ENCODE measurements at places on chromosomes 16 and 17.

GRCh38 chr16:27859020-27859419, 204.5 kb downstream of the GSG1L start:
- no peak for DNase-seq

DNA sequence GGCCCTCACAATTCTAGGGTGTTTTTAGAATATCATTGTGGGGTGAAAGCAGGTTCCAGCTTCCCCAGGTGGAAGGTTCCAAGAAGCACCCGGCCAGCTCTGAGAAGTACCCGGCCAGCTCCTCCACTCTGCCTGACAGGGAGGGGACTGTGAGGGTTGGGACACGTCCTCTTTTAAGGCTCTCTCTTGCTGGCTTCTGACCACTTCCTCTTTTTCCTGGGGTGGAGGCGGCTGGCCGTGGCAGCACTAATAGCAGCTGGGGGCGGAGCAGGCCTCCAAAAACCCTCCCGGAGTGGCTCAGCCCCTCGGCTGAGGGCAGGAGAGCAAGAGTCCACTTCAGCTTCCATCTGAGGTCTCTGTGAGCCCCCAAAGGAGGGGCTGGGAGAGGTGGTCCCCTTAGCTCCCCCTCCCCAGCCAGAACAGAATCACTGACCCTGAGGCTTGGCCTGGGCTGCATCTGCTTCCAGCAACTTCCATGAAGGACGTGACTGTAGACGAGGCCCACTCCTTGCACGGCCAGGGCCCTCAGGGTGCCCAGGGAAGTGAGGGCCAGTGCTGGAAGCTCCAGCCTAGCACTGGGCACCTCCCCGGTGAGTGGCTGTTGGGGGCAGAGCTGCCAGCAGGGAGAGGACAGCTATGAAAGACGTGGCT, 26.7 kb upstream of the PLCG2 start:
- no peak for DNase-seq

DNA sequence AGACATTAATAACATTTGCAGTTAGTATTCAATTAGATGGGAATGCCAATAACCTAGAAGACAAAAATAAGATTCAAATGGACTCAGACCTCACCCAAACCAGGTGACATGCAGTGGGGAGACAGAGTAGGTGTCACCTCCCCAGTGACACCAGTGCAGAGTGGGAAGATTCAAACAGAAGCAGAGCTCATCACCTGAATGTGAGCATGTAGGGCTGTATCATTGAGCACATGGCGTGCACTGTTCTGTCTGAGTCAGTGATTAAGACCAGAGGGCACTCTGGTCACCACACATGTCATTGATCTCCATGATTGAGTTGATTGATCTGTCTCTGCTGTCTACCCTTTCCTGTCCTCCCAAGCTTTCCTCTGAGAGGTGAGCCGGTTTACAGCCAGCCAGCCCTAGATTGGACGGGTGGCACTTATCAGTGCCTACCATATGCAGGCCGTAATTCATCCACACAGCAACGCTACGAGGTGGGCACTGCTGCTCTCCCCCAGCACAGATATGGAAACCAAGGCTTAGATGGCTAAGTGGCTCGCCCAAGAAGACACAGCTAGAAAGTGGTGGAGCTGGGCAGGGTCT, 34.0 kb downstream of the RHBDL3 start:
- DNase-seq = no peak

- DNase-seq = no peak
Observed at GRCh38 chr16:86338403-86339115, 171.8 kb upstream of the FOXF1 start.

GRCh38 chr17:36550491-36551417, 6.0 kb downstream of the GGNBP2 start:
- DNase-seq = no peak

DNA sequence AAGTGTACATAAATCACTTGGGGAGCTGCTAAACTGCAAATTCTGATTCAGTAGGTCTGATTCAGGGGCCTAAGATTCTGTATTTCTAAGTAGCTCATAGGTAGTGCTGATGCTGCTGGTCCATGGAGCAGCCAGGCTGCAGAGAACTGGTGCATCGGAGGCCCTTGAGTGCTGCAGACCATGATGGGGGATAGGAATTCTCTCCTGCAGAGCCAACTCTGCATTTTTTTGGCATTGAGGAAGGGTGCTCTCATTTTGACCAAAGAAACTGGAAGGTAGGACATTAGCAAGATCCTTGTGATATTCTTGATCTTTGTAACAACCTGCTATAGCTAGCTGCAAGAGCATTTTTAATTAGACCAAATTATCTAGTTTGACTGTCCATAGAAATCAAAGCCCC, 4.7 kb downstream of the HOXB2 start:
- DNase-seq = no peak

GRCh38 chr17:81251709-81252301, 12.7 kb downstream of the NDUFAF8 start:
- no peak for DNase-seq

- DNase-seq = no peak
Observed at GRCh38 chr17:38598536-38598935, 7.2 kb downstream of the SRCIN1 start.

DNA sequence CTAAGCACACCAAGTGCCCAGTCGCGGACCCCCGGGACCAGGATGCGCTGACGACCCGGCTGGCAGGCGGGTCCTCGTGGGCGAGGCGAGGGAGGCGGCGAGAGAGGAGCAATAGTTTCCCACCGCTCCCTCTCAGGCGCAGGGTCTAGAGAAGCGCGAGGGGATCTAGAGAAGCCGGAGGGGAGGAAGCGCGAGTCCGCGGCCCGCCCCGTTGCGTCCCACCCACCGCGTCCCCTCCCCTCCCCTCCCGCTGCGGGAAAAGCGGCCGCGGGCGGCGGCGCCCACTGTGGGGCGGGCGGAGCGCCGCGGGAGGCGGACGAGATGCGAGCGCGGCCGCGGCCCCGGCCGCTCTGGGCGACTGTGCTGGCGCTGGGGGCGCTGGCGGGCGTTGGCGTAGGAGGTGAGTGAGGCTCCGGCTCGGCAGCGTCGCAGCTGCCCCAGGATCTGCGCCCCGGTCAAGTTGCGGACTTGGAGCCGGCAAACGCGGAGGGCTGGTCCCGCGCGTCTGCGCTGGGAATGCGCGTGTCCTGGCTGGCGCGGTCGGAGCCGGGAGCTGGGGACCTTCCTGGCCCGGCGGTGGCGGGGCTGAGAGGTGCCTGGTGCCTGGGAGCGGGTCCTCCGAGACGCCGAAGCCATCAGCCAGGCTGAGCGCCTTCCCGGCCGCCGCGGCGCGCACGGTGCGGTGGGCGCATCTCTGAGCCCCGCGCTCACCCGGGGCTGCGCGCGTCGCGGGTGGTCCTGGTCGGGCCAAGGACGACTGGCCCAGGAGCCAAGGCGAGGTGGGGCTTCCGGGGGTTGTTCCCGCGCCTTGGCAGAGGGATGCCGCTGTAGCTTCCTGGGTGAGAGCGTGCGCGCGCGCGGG, at the start of gene ITGB3:
Gene ITGB3, plus strand, starts transcription at position 287 of the 862 bp plus-strand sequence. Its CDS starts 35 bp downstream, at position 322.
- DNase-seq = peak; percentile 58

- DNase-seq = no peak
Observed at GRCh38 chr16:16144416-16144815, 78.9 kb downstream of the ABCC6 start.

- no peak for DNase-seq
Observed at GRCh38 chr16:72195609-72196008, 23.7 kb upstream of the PMFBP1 start.

- DNase-seq = no peak
Observed at GRCh38 chr17:67312265-67312664, 54.1 kb downstream of the PSMD12 start.

GRCh38 chr16:14600164-14600563, 29.9 kb downstream of the PARN start:
- DNase-seq = no peak

GRCh38 chr17:37494401-37494831, 4.7 kb downstream of the DUSP14 start:
- no peak for DNase-seq

GRCh38 chr16:66014221-66014620, 352.3 kb upstream of the CDH5 start:
- DNase-seq = no peak

DNA sequence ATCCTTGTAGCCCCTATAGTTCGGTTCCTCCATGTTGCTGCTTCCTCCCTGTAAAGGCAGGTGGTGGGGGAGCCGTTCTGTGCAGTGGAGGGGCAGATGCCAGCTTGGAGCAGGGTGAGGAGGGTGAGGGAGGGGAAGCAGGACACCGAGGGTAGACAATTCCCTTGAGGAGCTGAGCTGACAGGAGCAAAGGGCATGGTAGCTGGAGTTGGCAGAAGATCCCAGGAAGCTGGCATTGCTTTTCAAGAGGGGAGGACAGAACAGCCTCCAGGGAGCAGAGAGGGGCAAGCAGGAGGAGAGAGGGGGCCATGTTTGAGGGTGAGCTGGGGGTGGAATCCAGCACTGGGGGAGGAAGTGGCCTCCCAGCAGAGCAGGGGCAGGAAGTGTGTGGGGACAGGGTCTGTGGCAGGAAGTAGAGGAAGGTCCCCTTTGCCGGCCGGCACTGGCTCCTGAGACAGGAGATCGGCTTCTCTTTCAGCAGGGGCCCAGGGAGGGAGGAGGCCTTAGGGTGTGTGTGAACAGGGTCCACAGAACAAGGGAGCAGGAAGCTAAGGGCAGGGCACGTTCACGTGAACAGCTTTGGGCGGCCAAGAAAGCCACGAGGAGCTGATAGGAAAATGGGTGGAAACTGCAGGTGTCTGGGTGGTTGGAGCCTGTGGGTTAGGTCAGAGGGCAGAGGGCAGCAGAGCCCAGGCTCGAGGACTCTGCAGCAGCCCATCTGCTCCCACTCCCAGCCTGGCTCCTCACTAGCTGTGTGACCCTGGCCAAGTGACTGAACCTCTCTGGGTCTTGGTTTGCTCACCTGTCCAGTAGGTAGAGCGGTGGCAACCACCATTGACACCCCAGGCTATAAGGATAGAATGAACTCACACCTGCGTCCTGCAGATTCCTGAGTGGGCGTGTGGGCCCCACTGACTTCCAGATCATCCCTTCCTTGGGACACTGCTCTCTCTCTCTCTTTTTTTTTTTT, 17.5 kb upstream of the SPNS2 start:
- no peak for DNase-seq

DNA sequence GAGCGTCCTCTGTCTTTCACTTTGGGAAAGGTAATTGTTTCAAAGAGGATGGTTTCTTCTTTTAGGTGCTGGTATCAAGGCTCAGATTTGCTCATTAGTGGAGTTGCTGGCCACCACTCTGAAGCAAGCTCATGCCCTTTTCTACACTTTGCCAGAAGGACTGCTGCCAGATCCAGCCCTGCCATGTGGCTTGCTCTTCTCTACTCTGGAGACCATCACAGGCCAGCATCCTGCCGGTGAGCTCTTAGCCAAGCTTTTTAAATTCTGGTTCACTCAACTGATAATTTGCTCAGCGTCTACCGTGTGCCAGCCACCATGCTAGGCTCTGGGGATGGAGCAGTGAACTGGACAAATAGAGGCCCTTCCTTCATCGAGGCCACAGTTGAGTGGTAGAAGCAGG, 4.3 kb downstream of the COG1 start:
- DNase-seq = no peak

DNA sequence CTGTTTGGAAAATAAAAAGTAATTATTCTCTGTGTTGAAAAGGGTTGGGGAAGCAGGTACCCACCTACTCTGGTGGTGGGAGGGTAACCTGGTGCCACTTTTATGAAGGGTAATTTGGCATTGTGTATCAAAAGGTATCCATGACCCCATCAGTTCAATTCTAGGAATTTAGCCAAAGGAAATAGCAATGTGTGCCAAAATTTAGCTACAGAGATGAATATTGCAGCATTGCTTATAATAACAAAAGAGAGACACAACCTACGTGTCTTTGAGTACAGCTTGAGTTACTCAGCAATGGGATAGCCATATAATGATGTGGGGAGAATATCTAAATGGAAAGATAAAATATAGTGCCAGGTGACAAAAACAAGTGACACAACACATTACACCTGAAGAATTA, 170.7 kb downstream of the NTN1 start:
- no peak for DNase-seq

GRCh38 chr17:10875984-10876555, 38.2 kb upstream of the PIRT start:
- no peak for DNase-seq

- DNase-seq = no peak
Observed at GRCh38 chr17:27518545-27519521, 62.6 kb downstream of the KSR1 start.

DNA sequence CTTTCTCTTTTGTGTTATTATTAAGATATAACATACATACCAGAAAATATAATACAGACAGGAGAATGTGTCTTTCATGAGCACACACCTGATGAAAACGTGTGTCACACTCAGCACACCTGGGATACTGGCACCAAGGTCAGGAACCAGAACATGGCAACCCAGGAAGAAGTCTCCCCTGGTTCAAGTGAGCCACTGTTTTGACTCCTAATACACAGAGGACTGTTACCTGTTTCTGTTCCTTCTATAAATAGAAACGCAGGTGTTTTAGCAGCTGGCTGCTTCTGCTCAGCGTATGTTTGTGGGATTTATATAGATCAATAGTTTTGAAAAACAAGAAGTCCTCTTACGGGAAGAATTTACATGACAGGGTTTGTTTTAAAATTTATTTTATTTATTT, 3.5 kb downstream of the SEC14L1 start:
- DNase-seq = no peak

DNA sequence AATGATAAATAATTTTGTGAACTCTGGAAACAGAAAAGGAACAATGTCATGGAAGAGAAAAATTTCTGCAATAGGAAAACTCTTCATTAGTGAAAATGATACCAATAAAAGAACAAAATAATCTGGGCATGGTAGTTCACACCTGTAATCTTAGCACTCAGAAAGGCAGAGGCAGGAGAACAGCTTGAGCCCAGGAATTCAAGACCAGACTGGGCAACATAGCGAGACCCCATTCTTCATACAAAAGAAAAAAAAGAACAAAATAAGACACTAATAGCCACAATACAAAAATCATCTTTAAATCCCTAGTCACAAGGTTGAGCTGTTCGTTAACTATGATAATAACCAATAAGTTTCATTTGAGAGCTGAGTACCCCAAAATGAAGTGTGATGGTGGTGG, 8.6 kb downstream of the POLG2 start:
- DNase-seq = no peak

GRCh38 chr17:74130841-74131240, 72.6 kb upstream of the RPL38 start:
- no peak for DNase-seq

DNA sequence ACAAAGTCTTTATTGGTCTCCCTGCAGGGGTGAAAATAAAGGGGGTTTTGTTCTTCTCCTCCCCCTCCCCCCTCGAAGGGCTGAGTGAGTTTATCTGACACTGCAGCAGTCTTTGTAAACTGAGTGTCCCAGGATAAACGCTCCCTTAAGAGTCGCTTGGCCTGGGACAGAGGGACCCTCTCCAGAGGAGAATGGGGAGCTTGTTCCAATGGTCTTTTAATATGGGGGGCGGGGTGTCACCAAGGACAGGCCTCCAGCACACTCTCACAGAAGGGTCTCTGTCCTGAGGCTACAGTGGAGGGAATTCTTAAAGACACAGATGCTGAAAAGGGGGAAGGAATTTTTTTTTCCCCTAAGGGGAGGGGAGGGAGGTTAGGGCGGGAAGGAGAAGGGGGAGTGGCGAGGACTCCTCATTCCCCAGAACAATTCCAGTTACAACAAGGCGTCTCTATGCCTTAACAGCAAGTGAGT, 455.5 kb downstream of the SOX9 start:
- no peak for DNase-seq

- no peak for DNase-seq
Observed at GRCh38 chr17:17139972-17140589, 66.1 kb downstream of the PLD6 start.

Measured in stimulated activated CD8-positive, alpha-beta memory T cell treated with anti-CD3 and anti-CD28 coated beads, Interleukin-7, amount 100 ng/mL, for 4 hours (primary cell).